GM20000 (cell line): ENCODE measurements at places on chromosomes 13 and 19.

DNA sequence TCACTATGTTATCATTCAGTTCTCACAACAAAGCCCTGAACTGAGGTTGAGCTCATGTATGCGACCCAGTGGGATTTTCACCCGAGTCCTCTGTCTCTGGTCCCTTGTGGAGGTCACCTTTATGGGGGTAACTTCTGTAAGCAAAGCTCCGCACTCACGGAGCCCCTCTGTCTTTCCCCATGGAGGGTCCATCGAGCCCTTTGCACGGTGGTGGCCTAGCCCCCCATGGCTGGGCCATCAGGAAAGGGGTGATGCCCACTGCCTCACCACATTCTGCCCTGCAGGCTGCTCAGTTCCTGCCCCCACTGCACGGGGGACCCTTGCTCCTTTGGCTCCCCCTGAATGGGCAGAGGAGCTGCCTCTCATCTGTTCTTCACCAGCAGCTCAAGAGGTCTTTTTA, 39.6 kb downstream of the CHST8 start:
- DNase-seq: no peak

DNA sequence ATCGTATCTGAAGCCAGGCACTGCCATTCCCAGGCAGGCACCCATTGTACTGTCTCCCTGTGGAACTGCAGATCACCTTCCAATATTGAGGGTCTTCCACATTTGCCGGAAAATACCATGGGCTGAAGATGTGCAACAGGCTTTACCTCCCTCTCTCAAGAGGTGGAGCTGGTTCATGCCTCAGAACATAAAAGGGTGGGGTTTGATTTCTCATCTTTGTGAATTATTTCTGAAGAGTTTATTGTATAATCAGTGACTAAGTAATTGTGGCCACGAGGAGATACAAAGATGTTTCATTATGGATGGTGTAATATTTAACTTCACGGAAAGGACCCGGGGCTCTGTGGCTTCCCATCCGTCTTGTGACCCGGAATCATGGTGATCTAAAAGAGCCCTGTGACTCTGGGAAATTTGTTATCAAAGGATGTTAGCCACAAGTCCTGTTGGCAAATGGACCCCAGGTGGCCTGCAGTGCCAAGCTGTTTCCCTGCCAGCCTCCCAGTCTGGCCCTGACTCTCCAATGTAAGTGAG, 230.5 kb downstream of the LACC1 start:
- DNase-seq: no peak

DNA sequence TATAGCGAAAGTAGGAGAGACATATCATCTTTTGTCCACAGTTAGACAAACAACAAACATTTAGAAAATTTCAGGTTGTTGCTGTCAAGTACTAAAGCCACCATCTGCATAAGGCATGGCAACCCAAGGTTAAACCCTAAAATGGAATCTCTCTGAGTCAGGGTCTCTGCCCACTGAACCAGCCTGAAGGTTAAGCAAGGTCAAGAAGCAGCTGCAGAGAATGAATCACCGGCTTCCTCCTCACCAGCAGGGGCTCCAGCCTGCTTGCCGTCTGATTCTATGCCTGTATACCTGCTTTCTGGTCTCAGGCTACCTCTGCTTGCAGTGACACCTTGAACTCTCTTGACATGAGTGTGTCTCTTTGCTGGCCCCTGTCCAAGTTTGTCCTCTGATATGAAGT, 726.2 kb upstream of the SGCG start:
- DNase-seq: no peak

DNA sequence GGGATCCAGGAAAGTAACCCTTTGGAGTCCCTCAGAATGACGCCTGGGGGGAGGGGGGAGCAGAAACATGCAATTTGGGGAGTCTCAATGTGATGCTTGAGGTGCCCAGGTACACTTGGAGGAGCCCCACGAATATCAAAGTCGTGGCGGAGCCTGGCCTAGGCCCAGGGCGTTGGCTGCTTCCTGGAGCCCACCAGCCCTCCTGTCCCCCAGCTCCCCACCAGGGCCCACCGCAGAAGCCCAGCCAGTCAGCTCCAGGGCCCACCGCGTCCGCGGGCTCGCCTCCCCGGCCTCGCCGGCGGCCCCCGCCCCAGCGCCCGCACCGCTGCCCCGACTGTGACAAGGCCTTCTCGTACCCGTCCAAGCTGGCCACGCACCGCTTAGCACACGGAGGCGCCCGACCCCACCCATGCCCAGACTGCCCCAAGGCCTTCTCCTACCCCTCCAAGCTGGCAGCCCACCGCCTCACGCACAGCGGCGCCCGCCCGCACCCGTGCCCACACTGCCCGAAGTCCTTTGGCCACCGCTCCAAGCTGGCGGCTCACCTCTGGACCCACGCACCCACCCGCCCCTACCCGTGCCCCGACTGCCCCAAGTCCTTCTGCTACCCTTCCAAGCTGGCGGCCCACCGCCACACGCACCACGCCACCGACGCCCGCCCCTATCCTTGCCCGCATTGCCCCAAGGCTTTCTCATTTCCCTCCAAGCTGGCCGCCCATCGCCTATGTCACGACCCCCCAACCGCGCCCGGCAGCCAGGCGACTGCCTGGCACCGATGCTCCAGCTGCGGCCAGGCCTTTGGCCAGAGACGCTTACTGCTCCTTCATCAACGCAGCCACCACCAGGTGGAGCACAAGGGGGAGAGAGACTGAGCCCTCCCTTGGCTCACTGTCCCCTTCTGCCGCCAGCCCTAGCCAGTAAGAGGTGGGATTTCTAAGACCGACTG, 2.1 kb downstream of the ZNF575 start:
- DNase-seq: no peak

DNA sequence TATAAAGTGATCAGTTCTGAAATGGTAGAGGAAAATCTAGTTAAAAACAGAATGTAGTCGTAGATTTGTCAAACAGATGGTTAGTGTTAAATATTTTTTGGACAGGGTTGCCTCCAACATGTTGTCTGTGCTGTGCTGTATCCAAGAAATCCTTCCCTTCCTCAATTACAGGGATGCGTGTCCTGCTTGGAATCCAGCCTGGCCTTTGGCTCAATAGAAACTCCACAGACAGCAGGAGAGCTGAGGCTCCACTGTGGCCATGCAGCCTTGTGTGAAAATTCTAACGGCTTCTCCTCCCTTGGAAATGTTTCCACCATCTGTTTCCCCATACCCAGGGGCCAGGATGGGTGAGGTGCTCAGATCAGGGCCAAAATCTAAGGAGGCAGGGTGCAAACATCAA, 67.7 kb upstream of the USP29 start:
- no peak for DNase-seq

DNA sequence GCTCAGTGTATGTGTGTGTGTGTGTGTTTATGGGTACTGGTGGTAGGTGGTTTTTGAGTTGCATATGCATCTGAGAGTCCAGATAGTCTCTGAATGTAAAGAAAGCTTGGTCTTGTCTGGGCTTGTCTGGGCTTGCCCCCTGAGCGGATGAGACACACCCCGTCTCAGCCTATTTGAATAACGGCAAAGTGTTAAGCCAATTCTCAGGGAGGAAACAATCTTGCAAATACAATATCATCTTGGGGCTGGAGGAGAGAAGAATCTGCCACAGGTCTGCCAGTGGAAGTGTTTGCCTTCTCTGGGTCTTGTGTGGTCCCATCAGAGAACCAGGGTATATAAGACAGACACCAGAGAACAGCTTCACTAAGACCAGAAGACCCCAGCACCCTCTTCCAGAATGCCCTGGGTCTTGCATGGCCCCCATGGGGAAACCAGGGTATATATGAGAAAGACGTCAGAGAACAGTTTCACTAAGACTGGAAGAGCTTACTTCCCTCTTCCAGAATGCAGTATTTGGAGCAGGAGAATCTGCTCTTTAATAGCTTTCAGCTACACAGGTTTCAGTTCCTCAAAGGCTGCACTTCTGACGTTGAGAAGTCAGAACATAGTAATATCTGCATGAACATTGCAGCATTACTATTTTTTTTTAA, 13.3 kb downstream of the CD70 start:
- peak; percentile 78 for DNase-seq

- DNase-seq: peak; percentile 39
Observed at GRCh38 chr13:33487575-33488243, 202.2 kb upstream of the STARD13 start.

DNA sequence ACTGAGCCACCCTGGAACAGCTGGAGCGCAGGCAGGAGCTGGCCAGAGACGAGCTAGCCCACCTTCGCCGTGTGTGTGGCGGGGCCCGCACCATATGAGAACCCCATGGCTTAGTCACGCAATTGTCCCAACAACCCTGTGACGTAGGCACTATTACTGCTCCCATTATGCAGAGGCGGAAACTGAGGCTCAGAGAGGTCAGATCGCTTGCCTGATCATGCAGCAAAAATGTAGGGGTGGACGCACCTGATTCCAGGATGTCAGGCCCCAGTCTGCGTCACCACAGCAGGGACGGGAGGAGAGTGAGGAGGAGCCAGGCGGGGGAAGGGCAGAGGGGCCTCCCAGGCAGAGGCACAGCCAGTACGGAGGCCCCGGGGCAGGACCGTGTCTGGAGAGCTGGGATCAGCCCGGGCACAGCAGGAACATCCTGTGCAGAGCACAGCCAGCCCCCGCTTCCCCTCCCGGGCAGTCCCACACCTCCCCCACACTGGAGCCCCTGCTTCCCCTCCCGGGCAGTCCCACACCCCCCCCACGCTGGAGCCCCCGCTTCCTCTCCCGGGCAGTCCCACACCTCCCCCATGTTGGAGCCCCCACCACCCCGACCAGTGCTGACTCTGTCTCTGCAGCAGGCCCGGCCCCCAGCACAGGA, 16.7 kb downstream of the PIP5K1C start:
- DNase-seq: peak; percentile 55

DNA sequence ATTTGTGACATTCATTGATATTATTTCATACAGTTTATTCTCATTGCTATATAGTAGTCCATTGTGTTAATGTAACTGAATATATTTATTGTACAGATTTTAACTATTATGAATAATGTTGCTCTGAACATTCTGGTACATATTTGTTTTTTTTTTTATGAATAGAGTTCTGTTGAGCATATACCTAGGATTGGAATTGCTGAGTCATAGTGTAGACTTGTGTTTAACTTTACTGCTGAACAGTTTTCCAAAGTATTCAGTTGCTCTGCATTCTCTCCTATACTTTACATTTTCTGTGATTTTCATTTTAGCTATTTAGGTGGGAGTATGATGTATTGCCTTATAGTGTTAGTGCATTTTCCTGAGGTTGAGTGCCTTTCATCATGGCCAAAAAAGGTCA, 97.5 kb downstream of the MAB21L1 start:
- no peak for DNase-seq

- no peak for DNase-seq
Observed at GRCh38 chr13:46313432-46314257, 73.4 kb downstream of the RUBCNL start.

DNA sequence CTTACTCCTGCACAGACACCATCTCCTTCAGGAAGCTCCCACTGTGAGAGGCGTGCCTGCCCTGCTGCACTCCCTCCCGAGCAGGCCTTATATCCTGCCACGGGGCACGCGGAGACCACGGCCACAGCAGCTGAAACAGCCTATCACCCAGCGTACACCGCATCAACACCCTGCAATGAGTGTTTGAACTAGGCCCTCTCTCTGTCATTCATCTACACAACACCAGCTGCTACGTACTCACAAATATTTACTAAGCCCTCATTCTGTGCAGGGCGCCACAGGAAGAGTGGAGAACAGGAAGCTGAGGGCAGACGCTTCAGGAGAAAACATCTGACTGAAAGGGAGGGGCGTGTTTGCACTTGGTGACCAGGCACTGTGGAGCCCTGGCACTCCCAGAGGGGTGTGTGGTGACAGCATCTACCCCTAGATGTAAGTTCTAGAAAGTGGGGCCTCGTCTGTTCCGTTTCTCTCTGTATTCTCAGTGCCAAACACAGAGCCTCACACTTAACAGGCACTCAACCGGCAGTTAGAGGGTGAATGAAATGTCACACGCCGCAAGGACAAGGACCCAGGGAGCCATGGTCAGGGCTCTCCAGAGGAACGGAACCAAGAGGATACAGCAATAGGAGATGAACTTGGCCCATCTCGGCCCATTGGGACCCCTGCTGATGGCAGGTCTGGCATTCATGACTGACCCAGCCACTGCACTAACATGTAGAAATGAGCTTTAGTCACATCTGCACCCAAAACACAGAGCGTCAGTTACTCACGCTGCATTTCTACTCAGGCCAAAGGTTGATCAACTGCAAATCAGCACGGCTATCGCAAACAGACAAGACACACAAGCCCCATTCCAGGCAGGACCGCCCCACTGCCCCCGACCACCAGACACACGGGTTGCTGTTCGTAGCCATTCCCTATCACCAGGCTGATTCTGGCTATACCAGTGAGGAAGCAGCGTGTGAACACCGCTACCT, 15.7 kb downstream of the RANBP3 start:
- no peak for DNase-seq

DNA sequence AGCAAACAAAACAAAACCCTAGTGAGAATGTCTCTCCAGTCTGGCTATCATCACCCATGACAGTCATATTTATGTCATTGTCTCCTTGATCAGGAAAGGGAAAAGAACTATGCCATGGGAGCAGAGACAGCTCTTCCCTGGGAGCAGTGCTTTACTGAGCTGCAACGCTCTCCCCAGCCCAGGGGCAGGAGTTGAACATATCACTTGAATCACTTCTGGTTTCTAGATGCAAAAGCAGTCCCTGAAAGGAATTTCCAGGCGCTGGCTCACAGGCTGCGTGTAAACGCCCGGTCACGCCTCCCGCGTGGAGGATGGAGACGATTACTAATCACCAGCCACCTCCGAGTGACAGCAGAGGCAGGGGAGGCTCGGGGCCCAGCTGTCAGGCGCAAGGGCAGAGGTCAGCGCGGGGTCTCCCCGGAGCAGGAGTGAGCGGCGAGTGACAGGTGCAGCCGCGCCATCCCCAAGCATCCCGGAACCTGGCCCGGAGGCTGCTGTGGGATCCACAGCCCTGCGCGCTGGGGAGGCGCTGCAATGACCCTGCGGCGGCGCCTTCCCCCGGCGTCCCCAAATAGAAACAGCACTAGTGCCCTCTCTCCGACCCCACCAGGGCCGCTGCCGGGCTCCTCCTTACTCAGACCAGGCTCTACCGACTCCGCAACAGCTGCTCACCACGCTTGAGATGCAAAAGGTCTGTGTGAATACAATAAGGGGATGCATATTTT, 23.5 kb upstream of the DCLK1 start:
- DNase-seq: no peak

GRCh38 chr13:109211616-109212015, 574.8 kb downstream of the IRS2 start:
- DNase-seq: no peak

DNA sequence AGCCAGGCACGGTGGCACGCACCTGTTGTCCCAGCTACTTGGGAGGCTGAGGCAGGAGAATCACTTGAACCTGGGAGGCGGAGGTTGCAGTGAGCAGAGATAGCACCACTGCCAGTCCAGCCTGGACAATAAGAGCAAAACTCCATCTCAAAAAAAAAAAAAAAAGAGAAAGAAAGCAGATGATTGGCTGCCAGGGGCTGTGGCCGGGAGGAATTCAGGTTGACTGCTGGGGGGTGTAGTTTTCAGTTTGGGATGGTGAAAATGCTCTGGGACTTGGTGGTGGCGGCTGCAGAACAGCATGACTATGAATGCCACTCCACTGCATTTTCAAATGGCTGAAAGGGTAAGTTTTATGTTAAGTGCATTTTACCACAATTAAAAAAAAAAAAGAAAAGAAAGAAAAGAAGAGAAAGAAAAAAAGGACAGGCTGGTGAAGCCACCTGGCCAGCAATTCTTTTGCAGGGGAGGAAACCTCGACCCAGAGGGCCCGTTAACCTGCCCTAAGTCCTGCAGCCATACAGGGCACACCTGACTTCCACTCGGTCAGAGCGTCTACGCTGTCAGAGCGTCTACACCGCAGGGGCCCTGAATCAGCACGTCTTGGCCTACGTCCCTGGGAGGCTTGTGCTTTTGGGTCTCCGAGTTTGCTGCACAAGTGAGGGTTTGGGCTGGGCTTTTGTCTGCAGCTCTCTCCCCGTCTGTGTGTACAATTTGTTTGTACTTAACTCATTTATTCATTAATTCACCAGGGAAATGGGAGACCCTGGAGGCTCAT, 3.6 kb downstream of the ISOC2 start:
- DNase-seq: no peak
